ENCODE measurements at places on chromosomes 5 and 9. TPM values are rescaled to one million over a fixed set of nuclear protein-coding genes. Genes with fewer than 3 reads are reported as not detected.

The SURF1 gene
- total RNA-seq, result 59.4 TPM

The ITGA2 gene
- 22.5 TPM for total RNA-seq

The IFNA17 gene
- not detected for total RNA-seq

The TPD52L3 gene
- total RNA-seq, result not detected

The SLC1A3 gene
- total RNA-seq, result 1.8 TPM

The EIF4E1B gene
- not detected for total RNA-seq

The CEL gene
- 1.6 TPM for total RNA-seq

The BHMT2 gene
- 2.8 TPM for total RNA-seq

GRCh38 chr5:119356612-119357188 is 881 bp downstream of the TNFAIP8 start:
- no peak for DNase-seq

GRCh38 chr5:125976421-125977000 is 446.7 kb upstream of the GRAMD2B start:
- DNase-seq, result no peak

- DNase-seq, result no peak
These were observed 122.6 kb downstream of the GDNF start for GRCh38 chr5:37717276-37717612.

- no peak for DNase-seq
These were observed 124.3 kb upstream of the SLC25A48 start for GRCh38 chr5:135710045-135710675.

GRCh38 chr9:129011761-129012181 is 16.4 kb downstream of the SH3GLB2 start:
- DNase-seq, result no peak

DNA sequence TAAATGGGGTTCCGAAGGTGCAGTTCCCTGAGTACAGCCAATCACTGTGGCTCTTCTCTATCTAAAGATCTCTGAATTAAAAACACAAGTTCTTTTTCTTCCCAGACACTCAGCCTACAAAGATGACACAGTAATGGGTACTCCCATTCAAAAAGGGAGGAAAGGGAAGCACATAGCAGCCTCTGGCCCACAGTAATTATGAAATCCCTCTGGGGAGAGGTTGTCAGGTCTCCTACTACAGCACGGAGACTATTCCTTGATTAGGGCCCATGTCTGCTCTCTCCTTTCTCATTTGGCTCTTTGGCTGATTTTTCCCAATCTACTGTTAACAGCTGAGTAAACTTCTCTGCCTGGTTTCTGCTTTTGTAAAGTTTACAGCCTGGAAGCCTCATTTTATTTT is 62.0 kb upstream of the RANBP3L start:
- DNase-seq, result no peak

DNA sequence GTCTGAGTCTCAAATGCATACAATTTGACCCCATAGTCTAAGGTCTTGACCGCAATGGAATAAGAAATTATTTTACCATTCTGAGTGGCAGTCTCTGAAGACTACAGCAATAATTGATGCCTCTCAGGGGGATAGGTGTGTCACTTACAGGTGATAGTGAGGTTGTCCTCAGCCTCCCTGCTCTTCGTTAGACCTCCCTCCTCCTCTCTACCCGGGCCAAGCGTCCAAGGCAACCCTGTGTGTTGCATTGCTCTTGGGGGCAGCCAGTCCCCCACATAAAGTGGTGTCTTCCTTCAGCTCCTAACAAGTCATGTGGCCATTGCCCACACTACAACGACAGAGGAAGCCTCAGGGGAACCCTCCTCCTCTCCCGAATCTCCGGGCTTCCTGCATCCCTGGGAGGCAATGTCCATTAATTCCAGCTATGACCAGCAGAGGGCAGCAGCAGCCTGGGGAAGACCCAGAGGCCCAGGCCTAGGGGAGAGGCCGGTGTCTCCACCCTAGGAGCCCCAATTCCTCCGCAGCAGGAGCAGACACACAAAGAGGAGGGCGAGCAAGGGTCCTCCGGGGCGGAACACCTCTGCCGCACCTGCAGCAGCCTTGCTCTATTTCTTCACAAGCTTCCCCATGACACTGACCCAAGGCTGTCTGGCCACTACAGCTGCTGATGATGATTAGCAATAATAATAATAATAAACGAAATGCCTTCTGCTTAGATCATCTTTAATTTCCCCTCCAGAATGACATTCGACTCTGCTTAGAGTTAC is 134.8 kb downstream of the KCNIP1 start:
- DNase-seq, result no peak

- DNase-seq, result peak; percentile 92
These were observed 28.8 kb downstream of the TMEM174 start for GRCh38 chr5:73201547-73202513.

GRCh38 chr5:117473165-117473564 is 898.5 kb upstream of the SEMA6A start:
- no peak for DNase-seq

DNA sequence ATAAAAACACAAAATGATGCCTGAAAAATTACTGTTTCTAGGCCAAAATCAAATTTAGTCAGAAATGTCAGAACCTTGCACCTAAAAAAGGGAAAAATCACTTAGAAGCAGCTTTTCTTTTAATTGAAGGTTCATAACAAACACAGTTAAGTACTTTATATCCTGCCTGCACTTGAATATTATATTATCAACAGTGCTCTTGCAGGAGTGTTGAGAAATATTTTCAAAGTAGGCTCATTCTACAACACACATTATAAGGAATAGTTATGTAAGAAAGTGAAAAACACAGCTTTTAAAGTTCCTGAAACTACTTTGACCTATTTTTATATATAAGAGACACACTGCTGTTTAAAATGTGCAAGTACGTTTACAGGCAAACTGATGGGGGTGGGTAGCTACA is 8.3 kb downstream of the EDIL3 start:
- DNase-seq, result no peak

DNA sequence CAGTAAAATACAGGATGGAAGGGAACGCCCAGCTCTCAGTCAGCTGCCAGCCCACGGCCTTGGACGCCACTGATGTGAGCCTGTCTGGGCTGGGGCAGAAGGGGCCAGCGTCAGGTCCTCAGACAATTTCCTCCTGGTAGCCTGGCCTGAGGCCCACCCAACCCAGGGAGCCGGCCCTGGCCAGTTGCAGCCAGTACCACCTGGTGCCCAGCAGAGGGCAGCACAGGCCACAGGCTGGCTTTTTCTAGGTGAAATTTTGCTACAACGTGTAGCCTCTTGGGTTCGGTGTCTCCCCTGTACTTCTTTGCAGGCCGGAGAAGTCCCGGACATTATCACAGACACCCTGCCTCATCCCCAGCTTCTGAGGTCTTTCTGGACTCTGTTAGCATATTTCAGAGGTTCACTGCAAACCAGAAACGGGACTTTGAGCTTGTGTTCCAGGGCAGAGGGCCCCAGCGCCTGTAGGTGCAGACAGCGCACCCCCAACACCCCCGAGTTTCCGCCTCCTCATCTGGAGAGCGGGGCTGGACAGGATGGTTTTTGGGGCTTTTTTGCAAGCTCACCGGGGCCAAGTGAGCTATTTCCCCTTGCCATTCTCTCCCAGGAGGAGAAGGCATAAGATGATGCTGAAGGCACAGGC is 45.9 kb upstream of the KCNMB1 start:
- peak; percentile 24 for DNase-seq
